ENCODE measurements at places on chromosomes 5 and 9. TPM values are rescaled to one million over a fixed set of nuclear protein-coding genes. Genes with fewer than 3 reads are reported as not detected.

DNA sequence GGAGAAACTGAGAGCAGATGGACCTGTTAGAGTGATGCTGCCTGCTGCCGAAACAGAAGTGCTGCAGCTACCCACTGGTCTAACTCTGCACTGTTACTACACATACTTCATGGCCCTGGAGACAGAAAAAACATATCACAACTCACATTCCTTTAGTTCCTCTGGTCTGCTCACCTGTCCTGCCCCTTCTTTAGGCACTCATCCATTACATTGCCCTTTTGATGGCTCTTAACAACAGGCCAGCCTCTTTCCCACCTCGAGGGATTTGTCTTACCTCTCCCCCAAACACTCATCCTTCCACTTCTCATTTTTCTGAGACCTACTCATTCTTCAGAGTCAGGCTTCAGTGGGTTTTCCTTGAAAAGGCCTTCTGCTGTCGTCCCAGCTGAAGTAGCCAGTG is 49.2 kb downstream of the KCTD16 start:
- no peak for DNase-seq

BTNL8 gene
- total RNA-seq, result 0.59 TPM

TAF11L5 gene
- total RNA-seq, result not detected

UBE2QL1 gene
- 10.8 TPM for total RNA-seq

Measured in right atrium auricular region (tissue), 2 donors.